H54 (cell line): ENCODE measurements at places on chromosomes 11 and 22.

DNA sequence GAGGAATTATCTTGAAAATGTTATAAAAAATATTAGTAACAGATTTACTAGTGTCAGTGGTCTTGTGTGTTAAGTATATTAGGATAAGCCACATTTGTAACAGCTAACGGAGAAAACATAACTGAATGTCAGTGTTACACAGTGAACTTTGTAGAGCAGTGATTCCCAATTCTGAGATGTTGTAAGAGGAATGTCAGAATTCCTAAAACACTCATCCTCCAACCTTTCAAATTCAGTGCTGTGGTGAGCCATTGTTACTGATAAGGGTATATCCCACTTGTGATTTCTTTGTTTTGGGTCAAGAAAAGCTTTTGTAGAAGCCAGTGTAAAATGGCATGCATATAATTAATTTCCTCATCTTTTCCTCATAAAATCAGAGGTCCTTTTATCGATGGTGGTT is 61.9 kb downstream of the ARHGEF12 start:
- DNase-seq, result no peak

DNA sequence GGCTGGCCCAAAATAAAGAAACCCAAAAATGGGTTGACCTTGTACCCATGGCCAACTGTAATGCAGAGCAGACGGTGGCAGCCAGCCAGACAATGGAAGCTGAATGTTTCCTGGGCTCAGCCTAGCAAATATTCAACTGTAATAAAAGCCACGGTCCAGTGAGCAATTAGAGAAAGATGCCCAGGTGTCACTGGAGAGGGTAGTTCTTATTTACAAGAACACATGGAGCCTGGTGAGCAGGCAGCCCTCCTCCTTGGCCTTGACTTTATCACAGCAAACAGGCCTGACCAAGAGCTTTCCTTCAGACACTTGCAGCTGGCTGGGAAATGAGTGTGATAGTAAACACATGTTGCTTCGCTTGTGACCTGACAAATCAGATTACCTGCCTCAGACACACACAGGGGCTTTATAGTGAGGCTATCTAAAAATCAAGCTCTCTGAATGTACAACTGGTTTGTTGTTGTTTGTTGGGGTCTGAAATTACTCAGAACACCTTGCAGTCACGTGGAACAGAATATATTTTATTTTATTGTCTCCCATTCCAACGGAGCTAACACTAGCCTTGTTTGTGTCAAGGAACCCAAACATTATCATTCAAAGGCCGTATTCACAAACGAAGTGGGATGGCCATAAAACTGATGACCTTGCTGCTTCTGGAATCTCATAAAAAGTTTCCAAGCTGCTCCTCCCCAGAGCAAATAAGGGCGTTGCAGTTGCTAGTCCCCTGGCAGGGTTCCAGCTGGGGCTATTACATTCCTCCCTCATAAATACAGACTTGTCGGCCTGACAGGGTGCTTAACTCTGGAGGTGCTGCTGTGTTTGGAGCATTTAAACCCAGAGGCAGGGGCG is 161.1 kb downstream of the BBOX1 start:
- DNase-seq, result peak; percentile 58

- DNase-seq, result no peak
Observed at GRCh38 chr11:126502982-126503381, 147.5 kb downstream of the ST3GAL4 start.

DNA sequence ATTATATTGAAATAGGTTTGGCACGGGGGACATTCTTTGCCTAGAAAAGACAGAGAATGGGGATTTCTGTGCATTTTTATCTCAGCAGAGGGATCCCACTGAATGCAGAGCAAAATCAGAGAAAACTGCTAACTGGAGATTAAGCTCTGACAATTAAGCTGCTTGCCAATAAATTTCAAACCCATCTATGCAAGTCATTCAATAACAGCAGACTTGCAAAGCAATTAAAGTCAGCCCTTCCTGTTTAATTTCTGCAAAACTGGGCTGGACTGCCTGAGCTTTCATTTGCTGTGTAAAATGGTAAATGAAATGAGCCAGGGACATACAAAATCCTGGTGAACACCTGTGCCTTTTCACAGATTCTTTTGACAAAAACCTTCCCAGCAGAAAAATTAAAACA is 1273.9 kb upstream of the CNTN5 start:
- DNase-seq, result no peak

- no peak for DNase-seq
Observed at GRCh38 chr11:105189581-105189980, 50.0 kb upstream of the CARD18 start.

- no peak for DNase-seq
Observed at GRCh38 chr22:38043151-38044039, 13.8 kb upstream of the PICK1 start.

DNA sequence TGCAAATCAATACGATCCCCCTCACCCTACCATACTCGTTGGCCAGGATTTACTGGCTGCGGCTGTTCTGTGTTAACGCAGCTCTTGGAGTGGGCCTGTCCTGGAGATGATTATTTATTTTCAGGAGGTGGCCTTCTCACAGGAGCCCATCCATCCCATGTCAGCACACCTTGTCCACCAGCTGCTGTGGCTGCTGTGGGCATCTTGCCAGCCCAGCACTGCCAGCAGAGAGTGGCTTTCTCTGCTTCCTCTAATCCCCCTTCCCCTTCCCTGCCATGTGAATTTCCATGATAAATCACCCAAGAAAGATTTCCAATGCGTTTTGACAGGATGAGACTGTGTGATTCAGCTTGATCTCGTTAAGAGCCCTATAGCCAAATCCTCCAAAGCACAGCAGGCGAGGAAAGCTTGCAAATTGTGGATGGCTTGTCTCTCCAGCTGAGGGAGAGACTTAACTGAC is 309.1 kb upstream of the C11orf87 start:
- DNase-seq, result no peak

DNA sequence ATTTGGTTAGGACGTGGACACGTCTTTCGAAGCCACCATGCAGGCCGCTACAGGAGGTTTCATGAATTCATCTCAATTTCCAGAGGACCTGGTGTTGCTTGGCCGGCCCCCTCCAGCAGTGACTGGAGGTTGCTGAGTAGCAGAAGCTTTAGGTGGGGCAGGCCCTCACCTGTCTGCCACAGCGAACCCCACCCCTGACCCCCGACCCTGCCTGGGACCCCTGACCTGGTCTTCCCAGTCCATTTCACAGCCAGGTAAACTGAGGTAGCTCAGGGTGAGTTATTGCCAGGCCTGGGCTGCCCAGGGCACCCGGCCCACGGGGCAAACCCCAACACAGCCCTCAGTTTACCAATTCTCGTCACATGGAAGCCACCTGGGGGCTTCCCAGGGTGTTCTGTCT is 39.1 kb upstream of the SMIM38 start:
- DNase-seq, result no peak

GRCh38 chr11:17643506-17644405 is 75.6 kb upstream of the MYOD1 start:
- DNase-seq, result no peak

DNA sequence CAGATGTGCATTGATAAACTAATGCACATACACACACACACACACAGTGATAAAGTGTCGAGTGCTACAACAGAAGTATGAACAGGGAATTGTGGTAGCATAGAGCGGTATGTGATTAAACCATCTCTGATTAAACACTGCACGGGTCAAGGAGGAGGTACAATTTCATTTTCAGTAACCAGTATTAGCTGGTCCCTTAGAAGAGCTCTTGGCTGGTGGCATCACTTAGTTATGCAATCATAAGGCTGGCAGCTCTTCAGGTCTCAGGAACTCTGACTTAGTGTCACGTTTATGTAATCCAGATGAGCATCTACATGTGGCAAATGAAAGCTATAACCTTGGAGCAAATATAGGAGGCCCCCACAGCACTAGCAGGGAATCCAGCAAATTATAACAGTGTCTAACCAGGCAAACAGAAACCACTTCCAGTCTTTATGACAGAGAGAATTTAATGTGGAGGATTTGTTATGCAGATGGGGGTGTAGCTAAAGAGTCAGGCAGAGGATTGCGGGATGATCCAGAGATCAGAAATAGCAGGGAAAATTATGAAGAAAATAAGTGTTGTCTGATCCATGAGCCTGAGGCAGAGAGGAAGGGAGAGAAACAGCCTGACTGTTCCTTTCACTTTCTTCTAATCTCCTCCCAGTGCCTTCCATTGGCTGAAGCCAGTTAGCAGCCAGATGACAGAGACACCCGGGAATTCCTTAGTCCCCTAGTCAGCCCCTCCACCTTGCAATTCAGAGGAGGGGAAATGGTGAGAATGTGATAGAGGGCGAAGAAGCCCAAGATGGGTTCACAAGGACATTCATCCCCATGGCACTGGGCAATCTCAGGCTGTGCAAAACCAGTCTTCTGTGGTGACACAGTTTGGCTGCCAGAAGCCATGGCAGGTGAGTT is 533.1 kb upstream of the TENM4 start:
- peak; percentile 14 for DNase-seq

GRCh38 chr11:2114430-2115241 is 24.6 kb downstream of the IGF2 start:
- DNase-seq, result no peak

DNA sequence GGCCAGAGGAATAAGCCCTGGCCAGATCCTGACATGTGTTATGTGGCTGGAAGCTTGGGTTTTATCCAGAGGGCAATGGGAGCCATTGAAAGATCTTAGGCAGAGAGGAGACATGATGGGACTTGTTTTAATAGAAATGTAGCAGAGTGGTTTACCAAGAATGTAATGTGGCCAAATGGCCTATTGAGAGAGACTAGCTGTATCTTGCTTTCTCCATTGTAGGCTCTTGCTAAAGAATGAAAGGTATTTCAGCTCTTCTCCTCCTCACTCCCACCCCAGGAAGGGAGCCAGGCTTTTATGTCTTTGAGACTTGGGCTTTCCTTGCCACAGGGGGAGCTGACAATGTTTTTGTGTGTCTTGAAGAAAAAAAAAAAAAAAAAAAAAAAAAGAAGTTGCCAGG is 82.3 kb downstream of the TRIM29 start:
- no peak for DNase-seq

GRCh38 chr11:3934658-3935057 is 79.2 kb downstream of the STIM1 start:
- no peak for DNase-seq

DNA sequence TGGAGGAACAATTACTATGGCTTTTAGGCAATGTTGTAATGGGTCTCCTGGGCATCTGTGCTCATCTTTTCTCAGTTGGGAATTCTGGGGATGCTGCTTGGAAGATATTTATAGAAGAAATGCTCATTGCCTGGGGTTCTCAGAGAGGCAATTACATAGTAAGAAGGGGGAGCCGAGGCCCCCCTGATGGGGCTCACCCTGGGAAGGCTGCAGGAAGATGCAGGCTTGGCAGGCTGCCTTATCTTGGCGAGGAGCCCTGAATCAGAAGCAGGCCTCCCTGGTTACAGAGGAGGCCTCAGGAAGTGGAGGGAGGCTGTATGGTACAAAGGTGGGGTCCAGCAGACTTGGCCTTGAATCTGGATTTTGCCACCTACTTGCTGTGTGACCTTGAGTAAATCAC is 60.6 kb upstream of the CRYBB3 start:
- DNase-seq, result no peak

DNA sequence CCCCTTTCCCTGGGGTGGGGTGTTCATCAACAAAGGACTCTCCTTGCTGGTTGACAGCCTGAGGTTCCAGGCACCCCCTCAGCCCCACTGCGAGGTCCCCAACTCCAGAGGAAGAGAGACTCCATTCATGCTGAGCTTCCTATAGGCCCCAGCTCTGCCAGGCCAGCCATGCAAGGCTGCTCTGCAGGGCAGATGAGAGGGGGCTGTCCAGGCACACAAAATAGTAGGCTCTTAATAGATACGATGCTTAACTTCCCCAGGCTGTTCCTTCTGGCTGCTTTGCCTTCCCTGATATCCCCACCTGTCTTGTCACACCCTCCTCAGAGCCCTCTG is 45.0 kb upstream of the CRYBB3 start:
- DNase-seq, result no peak

GRCh38 chr22:47372111-47372581 is 609.7 kb downstream of the TBC1D22A start:
- no peak for DNase-seq

DNA sequence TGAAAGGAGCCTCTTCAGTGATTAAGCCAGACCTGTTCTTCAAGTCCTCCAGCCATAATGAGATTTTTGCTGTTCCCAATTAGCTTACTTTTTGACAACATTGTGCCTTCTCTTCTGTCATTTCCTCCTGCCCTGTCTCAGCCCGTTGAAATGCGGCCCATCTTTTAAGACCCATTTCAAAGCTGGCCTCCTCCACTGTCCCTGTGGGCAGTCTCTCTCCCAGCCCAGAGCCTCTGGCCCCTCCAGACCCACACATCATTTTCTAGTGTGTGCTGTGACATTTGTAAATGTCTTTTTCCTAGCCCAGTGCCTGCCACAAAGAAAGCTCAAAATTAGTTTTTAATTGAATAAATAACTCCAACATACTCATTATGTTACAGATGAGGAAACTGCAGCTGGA is 70.9 kb downstream of the BUD13 start:
- DNase-seq, result no peak

- DNase-seq, result no peak
Observed at GRCh38 chr22:48473202-48473601, 1354.5 kb downstream of the BRD1 start.

DNA sequence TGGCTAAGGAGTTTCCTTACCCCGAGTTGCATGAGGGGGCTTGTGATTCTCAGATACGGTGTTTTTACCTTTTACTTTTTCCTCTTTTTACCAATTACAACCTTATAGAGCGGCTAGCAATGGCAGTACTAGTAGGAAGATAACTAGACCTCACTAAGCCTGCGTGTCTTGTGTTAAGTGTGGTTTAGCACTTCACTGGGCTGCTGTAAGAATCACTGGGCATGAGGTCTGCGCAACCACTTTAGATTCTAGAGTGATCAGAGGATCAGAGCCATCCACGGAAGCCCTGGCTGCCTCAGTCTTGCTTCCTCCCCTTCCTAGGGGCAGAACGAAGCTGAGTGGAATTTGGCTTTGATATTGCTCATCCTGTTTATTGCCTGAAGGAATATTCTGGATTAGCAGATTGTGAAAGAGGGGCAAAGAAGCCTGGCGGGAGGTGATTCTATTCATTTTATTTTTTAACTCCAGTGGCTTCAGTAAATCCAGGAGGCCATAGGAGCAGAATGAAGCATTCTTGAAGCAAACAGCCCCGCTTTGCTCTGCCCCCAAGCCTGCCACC is 88.5 kb downstream of the GRAMD1B start:
- DNase-seq, result no peak

GRCh38 chr11:23725752-23726151 is 771.1 kb upstream of the LUZP2 start:
- no peak for DNase-seq

GRCh38 chr22:24099071-24099470 is 82.2 kb upstream of the SUSD2 start:
- DNase-seq, result no peak
